K562 (cell line): ENCODE measurements at places on chromosomes 1 and 21.

- no peak for DNase-seq
- H3K4me3 ChIP-seq = no peak overlapping the region
- H3K4me1 ChIP-seq = no peaks in the 10 kb centered on the region
- no peaks in the 10 kb centered on the region for H3K27me3 ChIP-seq
These were observed 68.9 kb downstream of the CCDC185 start for GRCh38 chr1:223462047-223462630.

DNA sequence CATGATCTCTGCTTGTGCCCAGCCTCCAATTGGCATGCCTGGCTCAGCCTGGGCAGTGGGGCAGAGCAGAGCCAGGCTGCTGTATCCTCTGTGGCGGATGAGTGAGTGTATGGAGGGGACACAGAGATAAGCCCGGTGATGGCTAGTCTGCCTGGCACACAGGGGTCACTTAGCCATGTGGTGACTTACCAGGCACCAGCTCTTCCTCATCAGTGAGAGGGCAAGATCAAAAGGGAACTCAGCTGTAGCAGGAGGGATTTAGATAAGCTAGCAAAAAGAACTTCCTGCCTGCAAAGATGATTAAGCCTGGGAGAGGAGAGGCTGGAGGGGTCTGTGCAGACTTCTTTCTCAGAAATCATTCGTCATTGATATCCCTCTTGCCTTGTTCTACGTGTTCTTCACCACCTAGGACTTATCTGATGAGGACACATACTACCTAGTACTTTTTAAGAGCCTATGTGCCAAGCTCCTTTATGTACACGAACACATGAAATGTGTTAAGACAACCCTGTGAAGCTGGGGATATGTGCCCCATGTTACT is 7.9 kb downstream of the KIF21B start:
- H3K27ac ChIP-seq = peak overlapping the region; percentile 53
- no peak overlapping the region for H3K4me3 ChIP-seq
- H3K27me3 ChIP-seq = no peaks in the 10 kb centered on the region
- H3K4me1 ChIP-seq = peaks cover 58% of the 10 kb centered on the region

- H3K36me3 ChIP-seq = no peaks in the 10 kb centered on the region
- H3K4me1 ChIP-seq = peaks cover 19% of the 10 kb centered on the region
- no peaks in the 10 kb centered on the region; the same call in 2 of the 3 replicates for H3K27me3 ChIP-seq
- no peak for DNase-seq
- H3K27ac ChIP-seq = no peak overlapping the region
These were observed 1.8 kb upstream of the FABP3 start for GRCh38 chr1:31374511-31375196.

DNA sequence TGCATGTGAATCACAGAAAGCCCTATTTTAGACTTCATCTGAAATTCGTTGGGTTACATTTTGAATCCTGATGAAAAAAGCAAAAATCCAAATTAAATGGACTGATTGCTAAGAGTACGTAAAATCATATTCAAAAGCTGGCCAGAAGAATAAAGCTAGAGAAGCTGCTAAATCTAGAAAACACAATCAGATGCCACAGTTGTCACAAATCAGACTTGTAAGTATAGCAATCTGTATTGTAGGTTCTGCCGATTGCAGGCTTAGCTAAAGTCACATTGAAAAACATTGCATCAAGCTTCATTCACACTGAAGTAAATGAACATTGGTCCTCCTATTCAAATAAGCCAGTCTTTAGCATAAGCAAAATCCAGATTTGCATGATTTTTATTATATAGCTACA is 235.1 kb upstream of the ST6GALNAC5 start:
- H3K4me1 ChIP-seq = no peaks in the 10 kb centered on the region
- H3K4me3 ChIP-seq = no peak overlapping the region
- H3K27ac ChIP-seq = no peak overlapping the region
- no peaks in the 10 kb centered on the region for H3K27me3 ChIP-seq
- no peak for DNase-seq

- no peaks in the 10 kb centered on the region for H3K4me1 ChIP-seq
- H3K27me3 ChIP-seq = peaks cover 8% of the 10 kb centered on the region; the same call in 2 of the 3 replicates
- no peak overlapping the region for H3K27ac ChIP-seq
- no peak for DNase-seq
These were observed 32.6 kb upstream of the RGS8 start for GRCh38 chr1:182716740-182717720.

DNA sequence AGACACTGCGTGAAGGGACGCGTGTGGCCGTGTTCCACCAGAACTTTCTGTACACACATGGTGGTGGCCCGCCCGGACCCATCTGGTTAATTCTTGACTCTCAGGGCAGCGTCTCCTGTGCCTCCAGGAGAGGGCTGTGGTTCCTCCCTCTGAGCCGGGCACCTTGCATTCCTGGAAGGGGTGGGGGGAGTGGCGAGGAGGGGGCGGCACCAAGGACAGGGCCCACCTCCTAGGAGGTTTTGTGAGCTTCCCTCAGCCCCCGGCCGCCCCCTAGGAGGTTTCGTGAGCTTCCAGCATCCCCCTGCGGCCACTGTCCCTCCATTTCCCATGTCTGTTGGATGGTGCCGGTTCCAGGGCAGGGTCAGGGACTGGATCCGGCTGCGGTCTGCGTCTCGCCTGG is 28.9 kb downstream of the FAAP20 start:
- no peak overlapping the region for H3K4me3 ChIP-seq
- H3K27ac ChIP-seq = no peak overlapping the region
- DNase-seq = peak; percentile 52
- peaks cover 54% of the 10 kb centered on the region for H3K27me3 ChIP-seq
- H3K36me3 ChIP-seq = no peaks in the 10 kb centered on the region

- peaks cover 49% of the 10 kb centered on the region for H3K4me1 ChIP-seq
- peak overlapping the region; percentile 92 for H3K4me3 ChIP-seq
- H3K27ac ChIP-seq = peak overlapping the region; percentile 91
- no peaks in the 10 kb centered on the region for H3K27me3 ChIP-seq
These were observed 1.1 kb upstream of the ZNF496 start for GRCh38 chr1:247332623-247333361.

GRCh38 chr1:153350321-153350957 is 1.8 kb upstream of the PGLYRP4 start:
- no peak overlapping the region for H3K4me3 ChIP-seq
- peaks cover 15% of the 10 kb centered on the region for H3K27me3 ChIP-seq
- H3K27ac ChIP-seq = no peak overlapping the region
- no peaks in the 10 kb centered on the region for H3K36me3 ChIP-seq
- peaks cover under 1% of the 10 kb centered on the region; the same call in 1 of the 3 replicates for H3K4me1 ChIP-seq
- DNase-seq = no peak

- no peaks in the 10 kb centered on the region for H3K4me1 ChIP-seq
- H3K27ac ChIP-seq = no peak overlapping the region
- DNase-seq = no peak
- H3K27me3 ChIP-seq = peaks cover 14% of the 10 kb centered on the region
These were observed 59.1 kb upstream of the ZNF648 start for GRCh38 chr1:182120411-182121258.

DNA sequence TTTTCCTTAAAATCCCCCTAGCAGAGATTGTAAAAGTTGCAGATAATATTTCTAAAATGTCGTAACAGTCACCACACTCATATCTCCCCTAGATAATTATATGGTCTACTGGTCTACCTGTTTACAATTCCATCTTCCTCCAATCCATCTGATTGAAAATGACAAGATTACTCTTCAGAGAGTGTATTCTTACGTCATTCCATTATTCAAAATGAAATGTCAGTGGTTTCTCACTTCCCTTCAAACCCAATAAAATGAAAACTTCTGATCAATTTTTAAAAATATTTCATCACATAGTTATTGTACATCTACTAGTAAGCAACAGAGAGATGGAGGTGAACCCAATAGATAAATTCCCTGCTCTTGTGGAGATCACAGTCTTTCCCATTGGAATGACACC is 202.2 kb upstream of the C8B start:
- H3K27me3 ChIP-seq = no peaks in the 10 kb centered on the region
- no peaks in the 10 kb centered on the region for H3K36me3 ChIP-seq
- no peak for DNase-seq
- no peak overlapping the region for H3K27ac ChIP-seq
- no peak overlapping the region for H3K4me3 ChIP-seq
- H3K4me1 ChIP-seq = no peaks in the 10 kb centered on the region

GRCh38 chr1:97870589-97870988 is 50.2 kb downstream of the DPYD start:
- H3K27ac ChIP-seq = no peak overlapping the region
- no peaks in the 10 kb centered on the region for H3K36me3 ChIP-seq
- H3K4me3 ChIP-seq = no peak overlapping the region

DNA sequence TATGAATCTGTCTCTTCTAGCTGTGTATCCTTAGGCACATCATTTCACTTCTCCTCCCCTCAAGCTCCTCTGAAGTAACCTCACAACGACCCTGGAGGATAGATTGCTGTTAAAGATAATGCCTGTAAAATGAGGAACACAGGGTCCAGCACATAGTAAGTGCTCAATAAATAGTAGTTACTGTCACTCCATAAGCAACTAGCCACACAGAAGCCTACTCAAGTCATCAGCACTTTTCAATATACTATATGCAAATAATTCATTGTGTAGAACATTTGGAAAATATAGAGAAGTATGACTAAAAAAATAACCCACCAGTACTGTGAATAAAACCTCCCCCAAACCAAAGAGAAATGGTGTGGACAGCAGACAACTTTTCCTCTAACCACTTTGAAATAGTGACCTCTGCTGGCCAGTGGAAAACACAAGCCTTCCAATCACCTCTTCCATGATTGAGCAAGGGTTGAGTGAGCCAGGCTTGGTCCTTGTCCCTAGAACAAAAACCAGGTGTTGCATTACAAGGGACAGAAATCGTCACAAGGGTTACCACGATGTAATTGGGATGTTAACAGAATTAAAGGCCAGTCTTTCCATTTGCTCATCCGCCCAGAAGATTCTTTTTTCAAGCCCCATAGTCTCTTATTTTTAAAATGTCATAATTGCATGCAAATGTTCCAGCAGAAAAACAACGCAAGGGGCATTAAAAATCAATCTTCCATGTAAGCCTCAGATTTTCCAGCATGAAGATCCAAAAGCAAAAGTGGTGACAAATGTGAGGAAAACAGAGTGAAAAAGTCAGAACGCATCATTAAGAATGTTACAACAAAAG is 15.7 kb upstream of the GLIS1 start:
- 0 out of 3 replicates have a peak, but pooled peaks cover 6% of the 10 kb centered on the region for H3K27me3 ChIP-seq
- H3K4me1 ChIP-seq = no peaks in the 10 kb centered on the region
- H3K4me3 ChIP-seq = no peak overlapping the region
- DNase-seq = peak; percentile 73
- H3K27ac ChIP-seq = no peak overlapping the region
- H3K36me3 ChIP-seq = no peaks in the 10 kb centered on the region

DNA sequence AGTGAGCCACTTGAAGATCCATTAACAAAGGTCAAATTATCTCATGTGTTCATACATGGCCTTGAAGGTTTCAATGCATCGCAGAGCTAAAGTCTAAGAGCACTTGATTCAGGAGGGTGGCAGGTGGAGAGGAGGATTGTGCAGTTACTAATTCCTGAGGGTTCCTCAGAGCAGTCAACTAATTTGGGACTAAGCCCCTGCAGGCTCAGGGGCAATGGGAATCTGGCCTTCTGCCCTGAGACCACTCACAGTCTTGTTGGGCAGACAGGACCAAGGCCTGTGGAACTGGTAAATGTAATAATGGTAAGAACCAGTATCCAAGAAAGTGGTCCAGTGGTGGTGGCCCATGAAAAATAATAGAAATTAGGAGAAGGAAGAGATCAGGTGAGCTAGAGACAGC is 127.4 kb upstream of the HMGB4 start:
- H3K36me3 ChIP-seq = no peaks in the 10 kb centered on the region
- no peak overlapping the region for H3K27ac ChIP-seq
- H3K4me3 ChIP-seq = no peak overlapping the region
- no peaks in the 10 kb centered on the region for H3K4me1 ChIP-seq
- DNase-seq = no peak

DNA sequence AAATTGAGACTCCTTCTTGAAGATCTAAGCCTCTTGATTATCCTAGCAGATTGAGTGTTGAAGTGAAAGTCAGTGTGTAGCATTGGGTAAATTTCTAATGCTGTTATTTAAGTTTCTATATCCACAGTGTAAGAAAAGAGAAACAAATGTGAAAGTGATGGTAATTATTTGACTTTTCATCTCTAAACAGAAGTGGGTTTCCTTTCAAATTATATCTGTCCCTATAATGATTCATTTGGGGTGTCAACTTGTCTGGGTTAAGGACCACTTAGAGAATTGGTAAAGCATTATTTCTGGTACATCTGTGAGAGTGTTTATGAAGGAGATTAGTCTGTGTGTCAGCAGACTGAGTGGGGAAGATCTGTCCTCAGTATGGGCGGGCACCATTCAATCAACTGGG is 133.0 kb upstream of the HMCN1 start:
- no peaks in the 10 kb centered on the region for H3K27me3 ChIP-seq
- H3K4me3 ChIP-seq = no peak overlapping the region
- H3K4me1 ChIP-seq = no peaks in the 10 kb centered on the region
- DNase-seq = no peak

GRCh38 chr1:207672522-207673130 is 27.7 kb downstream of the CR1L start:
- H3K4me1 ChIP-seq = peaks cover 11% of the 10 kb centered on the region
- H3K36me3 ChIP-seq = no peaks in the 10 kb centered on the region; the same call in 1 of the 3 replicates
- H3K4me3 ChIP-seq = no peak overlapping the region
- H3K27me3 ChIP-seq = no peaks in the 10 kb centered on the region
- DNase-seq = peak; percentile 61

DNA sequence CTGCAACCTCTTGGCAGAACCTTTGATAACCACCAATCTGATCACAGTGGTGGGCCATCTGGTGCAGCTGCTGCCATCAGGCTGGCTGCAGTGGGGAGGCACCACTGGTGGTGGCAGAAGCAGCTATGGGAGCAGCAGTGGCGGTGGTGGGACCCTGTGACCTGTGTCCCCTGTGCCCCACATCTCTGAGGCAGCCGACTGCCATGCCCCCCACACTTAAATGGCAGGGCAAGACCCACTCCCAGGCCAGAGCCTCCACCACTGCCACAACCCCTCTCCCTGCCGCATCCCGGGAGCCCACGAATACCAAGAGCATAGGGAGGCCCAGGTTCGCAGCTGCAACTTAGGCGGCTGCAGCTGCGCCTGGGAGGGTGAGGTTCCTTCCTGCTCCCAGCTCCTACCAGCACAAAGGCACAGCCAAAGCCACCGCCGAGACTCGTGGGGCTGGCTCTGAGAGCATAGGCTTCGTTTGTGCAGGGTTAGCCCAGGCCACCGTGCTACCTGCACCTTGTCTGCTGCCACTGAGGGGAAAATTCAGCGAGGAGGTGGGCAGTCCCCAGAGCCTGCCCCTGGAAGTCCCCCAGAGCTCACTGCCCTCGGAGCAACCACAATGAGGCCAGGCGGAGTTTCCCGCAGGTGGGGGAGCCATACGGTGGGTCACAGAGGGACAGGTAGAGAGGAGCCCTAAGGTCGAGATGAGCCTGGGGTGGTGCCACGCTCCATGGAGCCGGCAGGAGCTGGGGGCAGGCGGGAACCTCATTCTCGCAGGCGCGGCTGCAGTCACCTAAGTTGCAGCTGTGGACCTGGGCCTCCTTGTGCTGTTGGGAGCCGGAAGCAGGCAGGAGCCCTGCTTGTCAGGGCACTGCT is 518.7 kb downstream of the RWDD3 start:
- H3K27me3 ChIP-seq = no peaks in the 10 kb centered on the region
- no peak for DNase-seq
- no peak overlapping the region for H3K27ac ChIP-seq
- H3K4me3 ChIP-seq = no peak overlapping the region
- no peaks in the 10 kb centered on the region for H3K36me3 ChIP-seq
- no peaks in the 10 kb centered on the region for H3K4me1 ChIP-seq
